Stimulated activated CD8-positive, alpha-beta memory T cell treated with anti-CD3 and anti-CD28 coated beads, Interleukin-7, amount 100 ng/mL, for 24 hours (primary cell): ENCODE measurements at places on chromosomes 7 and 10.

GRCh38 chr10:71819985-71820384 lies 31.1 kb downstream of the PSAP start:
- no peak for DNase-seq

DNA sequence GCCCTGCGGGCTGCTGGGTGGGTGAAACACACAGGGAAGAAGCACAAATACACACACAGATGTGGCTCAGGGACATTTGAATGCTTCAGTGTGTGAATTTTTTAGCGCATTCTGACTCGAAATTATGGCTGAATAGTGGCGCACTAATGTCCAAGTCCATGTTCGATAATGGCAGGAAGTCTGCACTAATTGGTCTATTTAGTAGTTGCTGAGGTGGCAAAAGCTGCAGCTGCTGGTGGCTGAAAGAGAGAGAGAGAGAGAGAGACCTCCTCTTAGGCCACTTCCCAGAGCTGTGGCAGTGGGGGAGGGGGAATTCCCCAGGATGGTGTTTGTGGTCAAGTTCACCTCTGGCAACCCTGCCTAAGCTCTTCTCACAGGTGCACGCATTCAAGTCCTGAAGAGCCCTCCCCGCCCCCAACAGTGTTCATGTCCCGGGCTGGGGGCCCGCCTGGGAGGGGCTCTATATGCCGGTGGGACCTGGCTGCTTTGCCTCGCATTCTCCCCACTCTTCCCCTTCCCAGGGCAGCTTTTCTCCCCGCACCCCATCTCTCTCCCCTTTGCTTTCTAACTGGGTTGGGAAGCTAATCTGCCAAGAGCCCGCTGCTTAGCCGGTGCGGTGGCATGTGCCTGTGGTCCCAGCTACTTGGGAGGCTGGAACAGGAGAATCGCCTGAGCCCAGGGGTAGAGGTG lies 6.0 kb upstream of the MNX1 start:
- no peak for DNase-seq

DNA sequence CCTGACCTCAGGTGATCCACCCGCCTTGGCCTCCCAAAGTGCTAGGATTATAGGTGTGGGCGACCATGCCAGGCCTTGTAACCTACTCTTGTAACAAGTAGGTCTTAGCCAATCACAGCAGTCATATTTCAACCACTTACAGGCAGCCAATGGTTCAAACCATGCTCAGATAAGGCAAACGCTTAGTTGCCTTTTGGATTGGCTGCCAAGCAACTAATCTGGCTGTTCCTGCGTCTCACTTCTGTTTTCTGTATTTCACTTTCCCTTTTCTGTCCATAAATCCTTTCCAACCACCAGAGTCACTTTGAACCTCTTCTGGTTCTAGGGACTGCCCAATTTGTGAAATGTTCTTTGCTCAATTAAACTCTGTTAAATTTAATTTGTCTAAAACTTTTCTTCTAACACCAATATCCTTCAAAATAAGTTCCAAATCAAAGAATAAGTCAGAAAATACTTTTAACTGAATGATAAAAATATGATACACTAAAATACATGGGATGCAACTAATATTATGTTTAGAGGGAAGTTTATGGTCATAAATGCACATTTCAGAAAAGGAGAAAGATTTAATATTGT lies 19.1 kb upstream of the PRF1 start:
- no peak for DNase-seq

DNA sequence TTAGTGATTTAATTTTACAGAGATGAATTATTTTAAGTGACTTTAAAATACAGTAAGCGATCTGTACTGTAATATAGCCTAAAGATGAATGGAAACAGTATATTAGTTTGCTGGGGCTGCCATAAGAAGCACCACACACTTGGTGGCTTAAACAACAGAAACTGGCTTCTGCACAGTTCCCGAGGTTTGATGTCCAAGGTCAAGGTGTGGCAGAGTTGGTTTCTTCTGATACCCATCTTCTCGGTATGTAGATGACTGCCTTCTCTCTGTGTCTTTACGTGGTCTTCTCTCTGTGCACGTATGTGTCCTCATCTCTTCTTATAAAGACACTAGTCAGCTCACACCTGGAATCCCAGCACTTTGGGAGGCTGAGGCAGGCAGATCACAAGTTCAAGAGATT lies 64.0 kb upstream of the KMT2E start:
- no peak for DNase-seq

DNA sequence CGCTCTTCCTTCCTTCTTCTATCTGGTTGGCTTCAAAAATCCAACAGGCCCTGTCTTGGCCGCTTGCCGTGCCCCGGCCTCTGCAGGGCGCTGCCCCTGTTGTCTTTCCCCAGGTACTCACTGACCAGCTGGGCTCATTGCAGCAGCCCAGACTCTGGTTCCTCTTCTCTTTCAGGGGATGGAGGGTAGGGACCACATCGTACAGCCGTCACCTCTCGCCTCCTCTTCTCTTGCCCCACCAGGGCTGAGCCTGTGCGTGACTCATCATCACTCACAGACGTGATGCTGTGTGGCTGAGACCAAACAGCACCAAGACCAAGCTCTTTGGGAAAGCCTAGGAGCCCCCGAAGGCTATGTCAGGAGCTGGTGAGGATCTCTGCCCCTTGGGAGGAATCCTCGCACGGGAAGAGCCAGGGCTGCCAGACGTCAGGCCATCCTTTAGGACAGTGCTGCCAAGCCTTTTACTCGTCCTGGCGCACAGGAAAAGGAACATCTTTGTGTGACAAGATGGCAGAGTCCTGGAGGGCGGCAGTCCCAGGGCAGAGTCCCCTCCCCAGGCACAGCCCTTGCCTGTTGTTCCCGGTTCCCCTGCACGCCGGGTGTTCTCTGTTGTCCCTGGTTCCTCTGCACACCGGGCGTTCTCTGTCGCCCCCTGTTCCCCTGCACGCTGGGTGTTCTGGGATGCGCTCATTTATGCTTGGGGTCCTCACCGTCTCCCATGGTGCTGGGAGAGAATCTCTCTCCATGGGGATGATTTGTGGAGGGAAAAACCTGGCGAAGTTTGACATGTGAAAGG lies 188.5 kb upstream of the SHH start:
- no peak for DNase-seq

GRCh38 chr10:770975-771374 lies 81.5 kb upstream of the DIP2C start:
- DNase-seq = no peak

DNA sequence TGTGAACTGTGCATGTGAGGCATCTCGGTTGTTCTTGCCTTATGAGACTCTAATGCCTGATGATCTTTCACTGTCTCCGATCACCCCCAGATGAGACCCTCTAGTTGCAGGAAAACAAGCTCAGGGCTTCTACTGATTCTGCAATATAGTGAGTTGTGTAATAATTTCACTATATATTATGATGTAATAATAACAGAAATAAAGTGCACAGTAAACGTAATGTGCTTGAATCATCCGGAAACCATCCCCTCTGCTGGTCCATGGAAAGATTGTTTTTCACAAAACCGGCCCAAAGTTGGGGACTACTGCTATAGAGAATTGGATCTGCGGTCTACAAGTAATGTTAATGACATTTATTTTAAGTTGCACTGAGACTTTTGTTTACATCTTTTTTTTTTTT lies 126.7 kb downstream of the TPST1 start:
- no peak for DNase-seq

DNA sequence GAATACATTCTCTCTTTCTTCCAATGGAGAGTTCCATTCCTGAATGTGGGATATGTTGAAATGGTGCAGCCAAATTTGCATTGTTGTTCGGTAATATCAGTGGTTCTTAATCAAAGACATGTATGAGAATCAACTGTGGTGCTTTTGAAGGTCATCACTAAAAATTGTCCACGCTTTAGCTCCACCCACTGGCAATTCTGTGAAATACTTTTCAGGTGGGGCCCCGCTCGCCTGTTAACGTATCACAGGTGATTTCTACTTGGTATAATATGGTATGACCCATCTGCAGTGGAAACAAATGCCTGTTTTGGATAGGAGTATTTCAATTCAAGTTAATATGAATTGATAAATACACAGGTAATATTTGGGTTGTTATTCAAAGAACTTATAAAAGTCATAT lies 178.4 kb downstream of the NSUN6 start:
- no peak for DNase-seq

DNA sequence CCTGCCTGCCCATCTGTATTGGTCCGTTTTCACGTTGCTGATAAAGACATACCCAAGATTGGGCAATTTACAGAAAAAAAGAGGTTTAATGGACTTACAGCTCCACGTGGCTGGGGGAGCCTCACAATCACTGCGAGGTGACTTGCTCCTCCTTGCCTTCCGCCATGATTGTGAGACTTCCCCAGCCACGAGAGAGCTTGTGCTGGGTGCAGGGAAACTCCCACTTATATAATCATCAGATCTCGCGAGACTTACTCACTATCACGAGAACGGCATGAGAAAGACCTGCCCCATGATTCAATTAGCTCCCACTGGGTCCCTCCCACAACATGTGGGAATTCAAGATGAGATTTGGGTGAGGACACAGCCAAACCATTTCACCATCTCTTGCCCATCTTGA lies 111.8 kb downstream of the MYL10 start:
- no peak for DNase-seq

GRCh38 chr10:33082373-33082895 lies 124.4 kb upstream of the ITGB1 start:
- no peak for DNase-seq

GRCh38 chr7:105941596-105941995 lies 21.5 kb upstream of the CDHR3 start:
- DNase-seq = no peak

DNA sequence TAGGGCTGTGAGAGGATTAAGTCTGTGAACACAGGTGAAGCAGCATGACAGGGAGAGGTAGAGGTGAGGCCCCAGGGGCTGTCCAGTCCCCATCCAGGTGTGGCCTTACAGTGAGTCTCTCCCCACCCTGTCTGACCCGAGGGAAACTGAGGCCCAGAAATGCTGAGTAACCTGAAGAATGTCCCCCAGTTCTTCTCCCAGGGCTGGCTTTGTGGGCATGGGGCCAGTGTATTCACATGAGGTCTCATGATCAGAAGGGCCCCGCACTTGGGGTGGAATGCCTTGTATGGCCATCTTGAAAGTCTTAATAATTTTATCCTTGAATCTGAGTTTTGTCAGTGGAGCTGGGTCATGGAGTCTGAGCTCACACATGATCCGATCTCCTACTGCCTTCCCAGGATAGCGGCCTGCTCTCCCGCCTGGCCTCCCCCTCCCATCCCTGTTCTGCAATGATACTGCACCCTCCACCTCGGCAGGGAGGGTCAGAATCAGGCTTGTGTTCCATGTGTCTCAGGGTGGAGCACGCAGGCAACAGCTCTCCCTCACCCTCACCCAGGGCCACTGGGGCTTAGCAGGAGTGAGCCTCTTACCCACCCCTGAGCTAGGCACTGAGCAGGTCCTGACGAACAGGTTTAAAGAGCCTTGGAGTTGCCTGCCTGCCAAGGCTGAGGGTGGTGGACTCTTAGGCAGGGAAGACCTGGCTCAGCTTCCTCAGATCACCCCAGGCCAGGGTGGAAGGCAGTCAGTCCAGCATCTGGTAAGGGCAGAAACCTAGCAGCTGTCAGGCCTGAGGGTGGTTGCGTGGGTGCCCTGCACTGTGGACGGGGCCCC lies 41.4 kb upstream of the NPFFR1 start:
- DNase-seq = no peak

- no peak for DNase-seq
Measured at GRCh38 chr10:17250736-17251135, 22.7 kb downstream of the VIM start.

DNA sequence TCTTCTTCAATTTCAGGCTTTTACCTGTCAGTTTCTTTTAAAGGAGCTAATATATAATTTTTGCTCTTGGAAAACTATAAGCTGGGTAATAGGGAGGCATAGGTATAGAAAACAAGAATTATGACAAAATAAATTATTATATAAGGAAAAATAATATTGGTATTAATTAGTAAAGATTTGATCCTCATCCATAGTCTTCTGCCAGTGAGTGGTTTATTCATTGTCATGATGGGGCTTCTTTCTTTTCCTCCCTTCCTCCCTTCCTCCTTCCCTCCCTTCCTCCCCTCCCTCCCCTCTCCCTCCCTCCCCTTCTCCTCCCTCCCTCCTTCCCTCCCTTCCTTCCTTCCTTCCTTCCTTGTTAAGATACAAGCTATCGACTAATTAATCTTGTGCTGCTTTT lies 698.6 kb downstream of the SORCS3 start:
- DNase-seq = no peak

GRCh38 chr10:60461688-60462087 lies 72.0 kb upstream of the ANK3 start:
- DNase-seq = no peak

GRCh38 chr7:117011419-117012260 lies 58.3 kb downstream of the ST7 start:
- DNase-seq = no peak

DNA sequence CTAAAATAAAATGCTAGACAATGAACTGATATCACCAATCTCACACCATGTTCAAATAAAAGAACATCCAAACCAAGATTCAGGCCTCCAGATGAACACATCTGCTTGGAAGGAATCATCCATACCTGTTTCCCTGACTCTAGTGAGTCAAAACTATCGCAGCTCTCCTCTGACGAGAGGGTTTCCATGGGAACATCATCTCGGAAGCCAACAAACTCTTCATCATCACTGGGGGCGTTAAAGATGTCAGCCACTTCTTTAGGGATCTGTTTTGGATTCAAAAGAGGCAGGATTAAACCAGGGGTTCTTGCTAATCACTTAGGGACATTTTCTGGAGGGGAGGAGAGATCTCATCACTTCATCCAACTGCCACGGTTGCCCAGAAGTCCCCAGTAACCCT lies 29.1 kb downstream of the CDCA7L start:
- no peak for DNase-seq

GRCh38 chr7:156173748-156174353 lies 361.6 kb upstream of the SHH start:
- no peak for DNase-seq

DNA sequence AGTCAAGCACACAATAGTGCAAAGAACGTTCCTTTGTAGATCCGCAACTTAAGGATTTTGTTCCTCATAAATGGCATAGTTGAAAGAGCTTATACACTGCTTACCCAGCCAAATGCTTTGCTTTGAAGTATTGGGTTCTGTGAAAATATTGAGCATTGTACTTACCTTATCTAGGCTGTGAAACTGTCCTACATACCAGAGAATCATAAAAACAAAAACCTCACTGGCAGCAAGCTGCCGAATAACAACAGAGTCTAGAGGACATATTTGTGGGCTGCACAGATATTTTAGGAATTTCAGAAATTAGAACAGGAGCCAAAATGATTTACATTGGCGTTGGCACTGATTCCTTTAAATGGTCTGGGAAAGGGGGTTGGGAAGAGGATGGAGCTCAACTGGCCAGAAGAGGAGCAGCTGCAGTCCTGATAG lies 174.8 kb downstream of the RTKN2 start:
- DNase-seq = no peak

GRCh38 chr7:24334627-24335026 lies 50.6 kb downstream of the NPY start:
- no peak for DNase-seq
